ENCODE measurements at places on chromosomes 4 and X.
A peak's percentile ranks its signal among the peaks of the same experiment; 100 is the strongest.

DNA sequence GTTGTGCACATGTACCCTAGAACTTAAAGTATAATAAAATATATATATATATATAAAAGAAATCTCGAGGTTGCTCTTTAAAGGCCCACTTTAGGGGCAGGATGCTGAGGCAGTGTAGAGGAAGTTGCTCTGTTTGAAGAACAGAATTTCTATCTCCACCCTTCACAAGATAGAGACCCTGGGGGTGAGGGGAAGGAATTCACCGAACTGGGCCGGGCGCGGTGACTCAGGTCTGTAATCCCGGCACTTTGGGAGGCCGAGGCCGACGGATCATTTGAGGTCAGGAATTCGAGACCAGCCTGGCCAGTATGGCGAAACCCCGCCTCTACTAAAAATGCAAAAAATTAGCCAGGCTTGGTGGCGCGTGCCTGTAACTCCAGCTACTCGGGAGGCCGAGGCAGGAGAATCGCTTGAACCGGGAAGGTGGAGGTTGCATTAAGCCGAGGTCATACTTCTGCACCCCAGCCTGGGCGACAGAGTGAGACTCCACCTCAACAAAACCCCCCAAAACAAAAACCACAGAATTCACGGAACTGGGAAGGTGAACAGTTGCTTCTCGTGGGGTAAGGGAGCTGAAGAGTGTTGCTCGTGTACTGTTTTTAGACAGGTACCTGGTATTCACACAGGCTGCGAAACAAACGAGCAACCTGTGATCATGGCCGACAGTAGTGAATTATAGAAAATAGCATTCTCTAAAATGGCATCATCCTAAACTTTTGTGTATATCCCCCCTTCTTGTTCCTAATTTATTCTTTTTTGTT, 6.2 kb downstream of the PLAC8 start:
- peak; percentile 25 for DNase-seq

DNA sequence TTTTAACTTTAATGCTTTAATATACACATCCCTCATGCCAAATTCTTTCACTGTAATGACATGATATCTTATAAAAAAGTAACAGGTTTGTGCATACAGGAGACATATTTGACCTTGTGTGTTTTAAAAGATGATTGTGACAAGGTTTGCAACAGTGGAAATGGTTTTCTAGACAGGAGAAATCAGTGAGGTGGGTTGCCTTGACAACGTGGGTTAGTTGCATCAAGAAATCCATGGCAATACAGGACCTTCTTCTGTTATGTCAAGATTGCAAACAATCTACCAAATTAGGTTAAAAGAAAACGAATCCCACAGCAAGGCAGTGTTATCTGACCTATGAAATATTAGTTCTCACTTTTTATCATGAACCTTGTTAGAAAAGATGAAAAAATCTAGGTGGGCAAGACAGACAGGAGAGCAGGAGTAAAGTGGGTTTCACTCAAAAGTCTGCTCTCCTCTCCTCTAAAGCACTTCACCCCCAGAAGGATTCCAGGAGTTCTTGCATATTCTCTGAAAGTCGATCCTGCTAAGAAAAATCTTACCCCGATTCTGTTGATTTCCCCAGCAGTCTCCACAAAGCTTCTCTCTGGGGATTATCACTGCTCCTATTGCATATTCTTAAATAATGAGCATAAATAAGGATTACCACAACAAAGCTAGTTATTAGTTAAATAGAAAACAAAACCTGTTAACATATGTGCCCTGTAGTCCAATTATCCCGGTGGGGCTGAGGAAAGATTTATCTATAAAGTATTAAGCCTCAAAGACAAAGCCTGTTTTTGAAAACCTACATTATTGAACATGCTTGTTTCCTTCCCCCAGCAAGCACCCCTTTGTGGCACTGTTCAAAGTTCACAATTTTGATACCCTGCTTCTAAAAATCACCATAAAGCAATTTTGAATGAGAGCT, 71.0 kb downstream of the TMA16 start:
- DNase-seq = no peak

DNA sequence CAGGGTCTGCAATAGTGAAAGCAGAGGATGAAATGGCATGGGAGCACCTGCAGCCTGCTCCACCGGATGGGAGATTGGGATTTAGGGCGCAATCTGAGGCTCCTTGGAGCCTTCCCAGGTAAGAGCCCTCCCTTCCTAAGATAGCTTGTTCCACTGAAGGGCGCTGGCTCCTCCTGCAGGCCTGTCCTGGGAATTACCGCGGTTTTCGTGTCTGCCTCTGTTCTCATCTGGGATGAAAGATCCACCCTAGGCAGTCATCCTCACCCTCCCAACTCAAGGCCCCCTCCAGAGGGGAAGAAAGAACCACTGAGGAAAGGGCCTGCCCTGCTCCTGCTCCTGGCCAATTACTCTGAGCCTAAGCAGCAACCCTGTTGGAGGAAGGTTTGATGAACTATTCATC, 547.5 kb downstream of the SMARCA1 start:
- no peak for DNase-seq

DNA sequence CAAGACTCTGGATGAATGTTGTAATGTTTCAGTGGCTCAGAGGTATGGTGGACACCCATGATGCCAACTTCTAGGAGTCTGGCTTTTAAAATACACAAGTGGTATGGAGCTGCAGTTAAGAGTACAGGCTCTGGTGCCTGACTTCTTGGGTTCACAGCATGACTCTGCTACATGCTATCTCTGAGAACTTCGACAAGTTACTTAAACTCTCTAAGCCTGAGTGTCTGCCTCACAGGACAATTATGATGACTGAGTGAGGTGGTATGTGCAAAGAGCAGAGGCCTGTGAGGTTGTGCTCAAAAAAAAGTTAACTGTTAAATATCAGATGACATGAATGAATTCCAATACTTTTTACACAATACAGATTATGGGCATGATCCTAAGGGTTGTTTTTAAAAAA, 90.9 kb upstream of the SRD5A3 start:
- DNase-seq = no peak

DNA sequence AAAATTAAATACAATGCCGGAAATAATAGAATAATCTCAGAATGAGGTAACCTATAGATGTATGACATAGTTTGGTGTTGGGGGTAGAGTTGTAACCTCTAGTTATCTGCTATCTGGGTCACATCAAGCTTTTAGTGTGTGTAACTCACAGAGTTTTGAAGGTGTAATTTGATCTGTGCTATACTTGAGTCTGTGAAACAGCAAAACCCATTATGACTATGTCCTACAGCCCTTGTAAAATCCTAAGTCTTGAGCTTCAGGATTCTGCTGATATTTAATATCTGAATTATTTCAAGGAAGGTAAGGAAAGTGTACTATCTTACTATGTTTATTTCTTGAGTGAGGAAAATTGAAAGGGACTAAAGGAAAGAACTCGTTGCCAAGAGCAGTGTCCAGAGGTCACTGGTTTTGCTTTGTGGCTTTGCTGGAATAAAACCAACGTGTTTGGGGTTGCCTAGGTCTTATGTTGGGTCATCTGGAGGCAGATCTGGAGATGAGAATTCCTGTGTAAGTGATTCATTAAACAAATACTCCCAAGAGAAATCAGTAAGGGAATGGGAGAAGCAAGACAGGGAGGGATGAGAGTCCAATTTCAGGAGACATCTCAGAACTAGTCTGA, 107.8 kb upstream of the CBLL2 start:
- no peak for DNase-seq
